ENCODE measurements at places on chromosomes 1 and 21.

- no peaks in the 10 kb centered on the region for H3K36me3 ChIP-seq
- no peaks in the 10 kb centered on the region for H3K4me1 ChIP-seq
- H3K27ac ChIP-seq: no peak overlapping the region
- DNase-seq: no peak
Measured at GRCh38 chr1:86650065-86650464, 54.3 kb upstream of the SH3GLB1 start.

- H3K27ac ChIP-seq: no peak overlapping the region
- no peak overlapping the region for H3K4me3 ChIP-seq
- H3K36me3 ChIP-seq: no peaks in the 10 kb centered on the region
- no peaks in the 10 kb centered on the region for H3K4me1 ChIP-seq
- no peaks in the 10 kb centered on the region for H3K27me3 ChIP-seq
Measured at GRCh38 chr1:178183796-178184195, 89.9 kb downstream of the RASAL2 start.

- no peak for DNase-seq
- H3K27ac ChIP-seq: no peak overlapping the region
- H3K27me3 ChIP-seq: no peaks in the 10 kb centered on the region
- peaks cover 8% of the 10 kb centered on the region for H3K4me1 ChIP-seq
- H3K36me3 ChIP-seq: no peaks in the 10 kb centered on the region
Measured at GRCh38 chr1:6880951-6881690, 95.9 kb downstream of the CAMTA1 start.

GRCh38 chr1:192167911-192168700, 9.8 kb downstream of the RGS18 start:
- H3K27me3 ChIP-seq: no peaks in the 10 kb centered on the region
- H3K27ac ChIP-seq: no peak overlapping the region
- no peaks in the 10 kb centered on the region for H3K4me1 ChIP-seq
- DNase-seq: no peak
- H3K36me3 ChIP-seq: no peaks in the 10 kb centered on the region

GRCh38 chr1:178101654-178102053, 7.8 kb downstream of the RASAL2 start:
- DNase-seq: no peak
- no peak overlapping the region for H3K27ac ChIP-seq
- H3K36me3 ChIP-seq: no peaks in the 10 kb centered on the region
- H3K27me3 ChIP-seq: peaks cover 12% of the 10 kb centered on the region

GRCh38 chr1:193701759-193702158, 515.3 kb upstream of the B3GALT2 start:
- no peak overlapping the region for H3K4me3 ChIP-seq
- no peak overlapping the region for H3K27ac ChIP-seq
- H3K36me3 ChIP-seq: no peaks in the 10 kb centered on the region
- peaks cover 9% of the 10 kb centered on the region for H3K4me1 ChIP-seq

GRCh38 chr1:36714301-36714700, 231.6 kb upstream of the CSF3R start:
- H3K27me3 ChIP-seq: peaks cover 23% of the 10 kb centered on the region
- H3K27ac ChIP-seq: no peak overlapping the region
- peaks cover 3% of the 10 kb centered on the region for H3K4me1 ChIP-seq
- no peak for DNase-seq

DNA sequence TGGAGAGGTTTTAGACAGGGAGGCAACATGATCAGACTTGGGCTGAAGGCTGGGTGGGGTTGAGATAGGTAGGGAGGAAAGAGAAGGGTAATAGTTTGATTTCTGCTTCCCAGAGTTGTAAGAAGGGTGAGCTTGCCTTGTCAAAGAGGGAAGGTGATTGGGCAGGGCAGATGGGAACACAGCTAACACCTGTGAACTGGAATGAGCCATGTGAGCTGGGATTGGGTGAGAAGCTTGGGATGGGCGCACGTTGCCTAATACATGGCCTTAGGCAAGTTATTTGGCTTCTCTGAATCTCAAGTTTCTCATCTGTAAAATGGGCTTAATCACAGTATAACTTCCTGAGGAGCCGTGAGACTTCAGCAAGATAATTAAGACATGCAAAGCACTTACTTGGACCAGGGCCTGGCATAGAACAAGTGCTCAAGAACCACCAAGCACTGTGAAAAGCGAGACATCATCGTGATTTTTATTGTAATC, 33.8 kb upstream of the ID3 start:
- peak overlapping the region; percentile 52 for H3K4me3 ChIP-seq
- H3K27ac ChIP-seq: peak overlapping the region; percentile 92
- peaks cover 73% of the 10 kb centered on the region for H3K4me1 ChIP-seq

GRCh38 chr1:193070942-193071341, 11.5 kb downstream of the RO60 start:
- no peak overlapping the region for H3K4me3 ChIP-seq
- peak overlapping the region; percentile 60 for H3K27ac ChIP-seq
- no peak for DNase-seq
- H3K27me3 ChIP-seq: no peaks in the 10 kb centered on the region

GRCh38 chr1:159091607-159092031, 15.1 kb upstream of the AIM2 start:
- peak overlapping the region; percentile 8 for H3K27ac ChIP-seq
- peaks cover 6% of the 10 kb centered on the region for H3K27me3 ChIP-seq
- no peaks in the 10 kb centered on the region for H3K36me3 ChIP-seq

DNA sequence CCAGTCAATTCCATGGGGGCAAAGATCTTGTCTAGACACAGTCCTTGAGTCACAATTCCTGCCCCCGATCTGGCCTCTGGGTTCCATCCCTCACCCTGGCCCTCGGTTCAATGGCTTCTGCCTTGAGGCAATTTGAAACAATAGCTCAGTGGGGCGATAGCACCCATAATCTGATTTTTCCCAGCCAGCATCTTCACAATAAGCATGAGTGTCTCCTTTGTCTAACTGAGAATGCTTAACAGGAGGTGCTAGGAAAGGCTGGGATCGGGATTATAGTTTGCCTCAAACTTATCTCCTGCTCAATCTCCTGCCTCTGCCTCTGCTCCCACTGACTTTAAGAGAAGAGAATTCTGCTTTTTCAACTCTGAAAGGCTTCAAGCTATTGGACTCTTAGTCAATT, 293.9 kb upstream of the PROX1 start:
- H3K4me1 ChIP-seq: no peaks in the 10 kb centered on the region
- H3K36me3 ChIP-seq: no peaks in the 10 kb centered on the region
- no peaks in the 10 kb centered on the region for H3K27me3 ChIP-seq
- H3K27ac ChIP-seq: no peak overlapping the region

- no peak overlapping the region for H3K27ac ChIP-seq
- DNase-seq: no peak
- H3K36me3 ChIP-seq: no peaks in the 10 kb centered on the region
- no peaks in the 10 kb centered on the region for H3K4me1 ChIP-seq
- peaks cover 3% of the 10 kb centered on the region for H3K27me3 ChIP-seq
Measured at GRCh38 chr1:7313826-7314225, 457.3 kb upstream of the VAMP3 start.

DNA sequence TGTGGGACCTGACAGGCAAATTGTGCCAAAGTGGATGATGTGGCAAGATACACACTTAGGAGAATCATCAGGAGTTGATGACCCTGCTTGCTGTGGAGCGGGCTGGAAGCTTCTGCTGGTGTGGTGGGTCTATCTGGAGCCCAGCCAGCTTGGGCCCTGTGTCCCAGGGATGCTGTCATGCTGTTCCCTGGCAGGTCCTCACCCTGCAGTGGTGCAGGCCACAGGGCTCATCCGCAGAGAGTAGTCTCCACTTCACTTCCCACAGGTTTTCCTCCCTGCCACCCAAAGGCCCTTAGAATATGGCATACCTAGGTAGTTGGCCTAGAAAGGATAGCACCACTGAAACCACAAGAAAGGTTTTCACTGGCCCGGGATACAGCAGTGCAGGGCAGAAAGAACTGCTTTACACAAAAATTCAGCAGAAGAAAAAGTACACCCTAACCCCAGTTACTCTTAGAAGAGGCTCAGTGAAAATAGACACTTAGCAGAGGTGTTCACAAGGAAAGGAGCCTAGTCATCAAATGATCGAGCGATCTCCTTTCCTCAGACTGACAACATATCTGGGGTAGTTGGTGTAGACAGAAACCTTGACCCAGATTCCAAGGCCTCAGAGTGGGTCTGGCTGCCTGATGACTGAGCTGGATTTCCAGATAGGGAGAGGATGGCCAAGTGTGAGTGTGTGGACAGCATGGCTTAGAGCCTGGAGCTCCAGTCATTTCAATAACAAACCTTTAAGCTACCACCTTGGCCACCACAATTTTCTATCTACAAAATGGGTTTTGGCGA, 1.3 kb upstream of the C1orf226 start:
- H3K4me1 ChIP-seq: no peaks in the 10 kb centered on the region
- H3K4me3 ChIP-seq: no peak overlapping the region
- no peaks in the 10 kb centered on the region for H3K36me3 ChIP-seq

- H3K27me3 ChIP-seq: peaks cover 25% of the 10 kb centered on the region
- DNase-seq: no peak
- H3K4me1 ChIP-seq: no peaks in the 10 kb centered on the region
- no peak overlapping the region for H3K4me3 ChIP-seq
- no peak overlapping the region for H3K27ac ChIP-seq
Measured at GRCh38 chr1:110508028-110508940, 10.7 kb downstream of the KCNA10 start.

DNA sequence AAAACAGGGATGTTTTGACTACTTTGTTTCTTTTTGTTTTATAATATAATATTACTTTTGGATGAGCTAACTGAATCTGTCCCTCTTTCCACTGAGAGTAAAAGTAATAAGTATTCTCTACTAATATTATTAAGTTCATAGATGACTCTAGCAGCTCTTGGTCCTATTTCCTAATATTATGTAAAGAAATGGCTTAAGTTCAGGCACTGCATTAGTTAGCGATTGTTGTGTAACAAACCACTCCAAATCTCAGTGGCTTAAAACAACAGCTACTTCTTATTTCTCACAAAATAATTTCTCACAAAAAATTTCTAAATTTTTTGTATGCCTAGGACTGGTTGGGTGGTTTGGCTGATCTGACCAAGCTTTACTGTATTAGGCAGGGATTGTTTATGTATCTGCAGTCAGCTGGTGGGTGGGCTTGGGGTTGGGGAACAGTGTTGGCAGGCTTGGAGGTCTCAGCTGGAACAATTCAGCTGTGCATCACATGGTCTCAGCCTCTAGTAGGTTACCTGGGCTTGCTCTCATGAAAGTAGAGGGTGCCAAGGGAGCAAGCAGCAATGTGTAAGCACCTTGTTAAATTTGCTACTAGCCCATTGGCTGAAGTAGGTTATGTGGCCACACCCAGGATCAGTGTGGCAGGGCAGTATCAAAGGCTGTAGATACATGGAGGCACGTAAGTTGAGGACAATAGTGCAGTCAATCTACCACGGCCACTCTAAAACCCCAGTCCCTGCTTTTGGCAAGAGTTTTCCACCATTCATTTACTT, 8.8 kb upstream of the CCT8 start:
- peaks cover 6% of the 10 kb centered on the region for H3K36me3 ChIP-seq
- H3K27ac ChIP-seq: no peak overlapping the region
- peaks cover 26% of the 10 kb centered on the region for H3K4me1 ChIP-seq

GRCh38 chr21:32135401-32136363, 143.2 kb downstream of the MIS18A start:
- H3K27me3 ChIP-seq: peaks cover 8% of the 10 kb centered on the region
- DNase-seq: no peak
- H3K4me3 ChIP-seq: no peak overlapping the region
- H3K27ac ChIP-seq: no peak overlapping the region
- peaks cover 5% of the 10 kb centered on the region for H3K4me1 ChIP-seq
- H3K36me3 ChIP-seq: no peaks in the 10 kb centered on the region

- no peak overlapping the region for H3K27ac ChIP-seq
- no peak overlapping the region for H3K4me3 ChIP-seq
- peaks cover 3% of the 10 kb centered on the region for H3K27me3 ChIP-seq
- H3K4me1 ChIP-seq: no peaks in the 10 kb centered on the region
- no peak for DNase-seq
Measured at GRCh38 chr1:74790453-74790852, 57.5 kb downstream of the TYW3 start.

DNA sequence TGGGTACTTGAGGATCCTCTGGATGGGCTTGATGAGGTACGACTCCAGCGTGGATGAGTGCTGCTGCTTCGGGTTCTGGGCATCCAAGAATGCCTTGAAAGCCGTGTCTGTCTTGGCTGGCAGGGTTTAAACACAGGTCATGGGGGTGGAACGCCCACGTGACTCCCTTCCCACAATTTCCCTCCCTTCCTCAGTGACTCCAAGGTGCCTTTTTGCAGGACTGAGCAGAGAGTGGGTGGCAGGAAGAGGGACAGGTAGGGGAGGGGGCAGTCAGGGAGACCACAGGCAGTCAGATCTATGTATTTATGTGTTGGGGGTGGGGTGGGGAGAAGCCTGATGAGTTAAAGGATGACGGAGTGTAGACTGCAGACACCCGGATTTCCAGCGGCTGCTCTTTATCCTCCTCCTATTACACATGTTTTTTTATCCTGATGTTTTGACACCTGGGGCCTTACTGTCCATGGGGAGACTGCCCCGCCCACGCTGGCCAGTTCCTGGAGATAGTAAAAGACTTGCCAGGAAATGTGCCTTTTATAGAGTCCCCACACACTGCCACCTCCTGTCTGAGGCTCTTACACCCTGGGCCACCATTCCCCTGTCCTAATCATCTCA, 103.2 kb upstream of the KRTAP19-8 start:
- no peak overlapping the region for H3K27ac ChIP-seq
- no peak overlapping the region for H3K4me3 ChIP-seq
- no peaks in the 10 kb centered on the region for H3K27me3 ChIP-seq
- no peak for DNase-seq

DNA sequence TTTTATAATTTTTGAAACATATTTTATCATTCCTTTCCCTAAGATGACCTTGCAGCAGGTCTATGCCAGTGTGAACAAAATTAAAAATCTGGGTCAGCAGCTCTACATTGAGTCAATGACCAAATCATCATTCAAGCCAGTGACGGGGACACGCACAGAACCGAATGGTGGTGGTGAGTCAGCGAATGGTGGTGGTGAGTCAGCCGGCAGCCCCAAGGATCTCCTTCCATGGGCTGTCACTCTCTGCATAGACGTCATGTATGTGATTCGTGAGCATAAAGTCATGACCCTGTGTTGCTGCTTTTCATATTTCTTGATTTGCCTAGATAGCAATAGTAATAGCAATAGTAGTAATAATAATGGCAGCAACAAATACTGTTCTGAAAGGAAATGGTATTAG, 26.3 kb downstream of the PER3 start:
- H3K36me3 ChIP-seq: peaks cover 13% of the 10 kb centered on the region
- no peaks in the 10 kb centered on the region for H3K27me3 ChIP-seq

GRCh38 chr1:65256860-65257708, 52.3 kb upstream of the DNAJC6 start:
- no peak for DNase-seq
- H3K4me1 ChIP-seq: peaks cover 28% of the 10 kb centered on the region
- H3K27ac ChIP-seq: no peak overlapping the region
- H3K27me3 ChIP-seq: peaks cover 20% of the 10 kb centered on the region

GRCh38 chr1:31755850-31756492, 8.2 kb downstream of the ADGRB2 start:
- no peak overlapping the region for H3K4me3 ChIP-seq
- H3K4me1 ChIP-seq: peaks cover 25% of the 10 kb centered on the region
- H3K27me3 ChIP-seq: peaks cover 6% of the 10 kb centered on the region

All from activated naive CD8-positive, alpha-beta T cell treated with anti-CD3 and anti-CD28 coated beads, Interleukin-2, amount 10 ng/mL, durations not matched to agents 7 days and 5 days (primary cell).